ENCODE measurements at places on chromosomes 3 and 15.

DNA sequence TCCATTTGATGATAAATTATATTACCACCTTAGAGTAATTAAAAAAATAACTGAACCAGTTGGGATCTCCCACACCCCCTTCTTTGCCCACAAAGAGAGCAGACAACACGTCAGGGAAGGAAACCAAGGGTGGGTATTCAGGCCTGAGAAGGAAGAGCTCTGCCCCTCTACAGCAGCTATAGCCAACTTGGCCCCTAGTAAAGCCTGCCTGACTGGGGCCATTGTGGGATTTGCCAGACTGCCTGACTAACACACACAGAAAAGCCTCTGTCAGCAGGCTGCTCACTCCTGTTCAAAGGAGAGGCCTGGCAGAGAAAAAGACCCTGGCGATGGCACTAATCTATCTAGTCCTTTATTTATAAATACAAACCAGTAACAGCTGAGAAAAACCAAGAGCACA, 41.4 kb downstream of the ATP8B4 start:
- DNase-seq = no peak

DNA sequence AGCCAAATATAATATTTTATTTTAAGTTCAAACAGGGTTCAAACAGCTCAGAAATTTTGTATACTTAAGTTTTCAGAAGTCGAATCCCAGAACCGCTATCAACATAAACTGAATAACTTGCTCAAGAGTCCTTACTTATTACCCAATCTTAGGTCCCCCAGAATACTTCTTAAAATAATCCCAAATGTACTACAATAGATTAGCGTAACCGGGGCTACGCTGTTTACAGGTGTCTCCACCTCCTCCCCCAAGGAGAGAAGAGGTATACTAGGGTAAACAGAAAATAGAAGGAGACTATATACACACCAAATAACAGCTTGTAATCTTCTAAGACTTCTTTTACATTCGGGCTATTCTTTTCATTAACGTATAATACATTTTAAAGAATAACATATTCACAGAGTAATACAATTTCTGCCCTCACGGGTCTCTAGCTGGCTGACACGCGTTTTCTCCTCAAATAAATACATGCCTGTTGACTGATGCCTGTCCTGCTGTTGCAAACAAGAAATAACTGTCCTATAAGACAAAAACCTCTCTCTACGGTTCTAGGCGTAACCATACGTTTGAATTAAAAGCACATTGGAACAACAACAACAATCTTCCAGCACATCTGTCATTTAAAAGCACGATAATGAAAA, 1.3 kb downstream of the DENND4A start:
- DNase-seq = no peak

DNA sequence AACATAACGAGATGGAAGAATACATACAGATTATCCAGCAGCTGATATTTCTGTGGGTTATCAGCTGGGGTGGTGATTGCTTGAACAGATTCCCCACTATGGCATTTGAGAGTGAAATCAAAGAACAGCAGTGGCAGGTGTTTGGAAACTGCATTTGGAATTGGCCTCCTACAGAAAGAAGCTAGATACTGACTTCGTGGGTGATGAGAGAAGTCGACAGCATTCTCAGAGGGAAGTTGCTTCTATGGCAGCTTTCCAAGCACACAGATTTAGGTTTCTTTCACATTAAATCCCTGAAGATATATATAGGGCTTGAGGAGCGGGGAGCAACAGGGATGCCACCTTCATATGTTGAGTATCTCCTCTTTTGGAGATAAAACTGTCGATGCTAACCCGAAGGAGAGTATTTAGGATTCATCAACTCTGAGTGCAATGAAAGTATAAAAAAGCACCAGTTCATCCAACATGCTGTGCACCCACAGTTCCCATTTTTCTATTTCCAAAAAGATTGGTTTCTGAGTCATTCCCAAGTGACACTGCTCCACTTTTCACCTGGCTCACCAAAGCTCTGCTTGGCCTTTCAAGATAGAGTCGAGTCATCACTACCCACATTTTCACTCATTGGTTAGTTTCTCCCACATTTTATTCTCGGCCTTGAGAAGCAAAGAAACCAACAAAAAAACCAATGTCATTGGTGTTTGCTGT, 579.8 kb upstream of the SUCLG2 start:
- DNase-seq = no peak

DNA sequence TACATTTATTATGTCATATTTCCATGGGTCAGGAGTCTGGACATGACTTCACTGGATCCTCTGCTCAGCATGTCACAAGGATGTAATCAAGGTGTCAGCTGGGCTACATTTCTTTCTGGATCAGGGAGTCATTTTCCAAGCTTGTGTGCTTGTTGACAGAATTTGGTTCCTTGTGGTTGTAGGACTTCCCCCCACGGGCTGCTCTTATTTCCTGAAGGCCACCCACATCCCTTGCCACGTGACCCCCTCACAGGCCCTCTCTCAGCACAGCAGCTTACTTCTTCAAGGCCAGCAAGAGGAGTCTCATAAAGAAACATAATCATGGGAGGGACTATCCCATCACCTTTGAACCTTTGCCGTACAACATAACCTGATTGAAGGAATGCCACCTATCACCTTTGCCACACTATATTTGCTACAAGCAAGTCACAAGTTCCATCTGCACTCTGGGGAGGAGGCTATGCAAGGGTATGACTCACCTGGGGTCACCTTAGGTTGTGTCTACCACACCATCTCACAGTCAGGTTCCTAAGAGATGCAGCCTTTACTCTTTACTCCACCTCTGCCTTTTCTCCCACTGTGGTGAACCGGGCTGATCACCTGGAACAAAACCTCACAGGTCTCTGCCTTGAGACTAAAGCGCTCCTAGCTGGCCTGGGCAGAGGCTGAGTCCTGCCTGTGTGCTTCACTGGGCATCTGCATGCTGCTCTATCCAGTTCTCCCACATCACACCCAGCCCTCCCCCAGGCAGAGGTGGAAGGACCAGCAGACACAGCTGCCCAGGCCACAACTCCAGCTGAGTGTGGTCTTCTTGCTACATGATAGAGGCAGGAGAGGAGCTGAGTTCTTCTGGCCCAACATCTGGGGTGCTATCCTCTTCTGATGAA, 13.5 kb downstream of the RAB6B start:
- DNase-seq = no peak

DNA sequence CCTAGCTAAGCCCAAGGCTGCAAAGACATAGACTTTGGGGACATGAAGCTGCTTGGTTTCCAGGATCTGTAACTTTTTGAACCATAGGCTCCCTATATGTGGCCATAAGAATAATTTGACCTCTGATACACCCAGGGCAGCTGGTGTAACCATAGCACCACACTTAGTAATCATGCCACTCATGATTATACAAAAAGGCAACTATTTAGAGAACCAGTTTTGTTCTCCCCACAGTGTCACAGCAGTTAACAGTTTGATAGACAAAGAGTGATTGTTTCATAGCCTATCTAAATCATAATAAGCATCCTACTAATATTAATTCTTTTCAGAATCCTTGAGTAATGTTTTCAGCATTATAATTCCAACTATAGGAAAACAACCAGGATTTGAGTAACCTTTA, 334.9 kb downstream of the NEK10 start:
- DNase-seq = no peak

DNA sequence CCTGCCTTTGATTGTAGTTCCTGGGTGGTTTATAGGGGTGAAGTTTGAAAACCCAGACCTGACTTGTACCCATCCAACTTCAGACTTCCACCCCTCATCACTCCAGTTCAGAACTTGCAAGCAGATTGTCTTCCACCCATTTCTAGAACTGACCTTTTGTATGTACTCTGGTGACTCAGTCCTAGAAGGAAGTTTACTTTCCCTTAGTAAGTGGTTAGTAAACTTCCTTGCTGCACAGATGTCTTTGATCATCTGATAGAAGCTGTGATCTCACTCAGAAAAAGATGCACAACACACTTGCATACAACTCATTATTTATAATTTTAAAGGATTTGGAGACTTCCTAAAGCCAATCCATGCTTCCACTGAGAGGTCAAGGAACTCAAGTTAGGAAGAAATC, 368.0 kb downstream of the MFSD1 start:
- DNase-seq = no peak

DNA sequence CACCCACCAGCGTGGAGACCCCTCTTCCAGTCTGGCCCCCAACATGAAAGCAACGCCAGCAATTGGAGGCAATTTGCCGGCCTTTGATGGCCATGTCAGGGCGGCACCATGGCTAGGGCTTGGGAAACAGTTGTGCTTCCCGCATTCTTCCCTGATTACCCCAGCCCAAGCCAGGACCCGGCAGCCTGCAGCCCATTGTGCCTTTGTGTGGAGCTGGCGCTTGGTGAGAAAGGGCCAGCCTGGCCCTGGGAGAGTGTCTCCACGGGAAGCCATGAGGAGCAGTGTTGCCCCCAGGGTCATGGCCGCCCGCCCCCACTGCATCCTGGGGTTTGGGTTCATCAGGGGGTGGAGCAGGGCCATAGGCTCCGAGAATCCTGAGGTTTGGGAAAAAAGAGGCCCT, 66.0 kb downstream of the DNAJB8 start:
- DNase-seq = no peak

DNA sequence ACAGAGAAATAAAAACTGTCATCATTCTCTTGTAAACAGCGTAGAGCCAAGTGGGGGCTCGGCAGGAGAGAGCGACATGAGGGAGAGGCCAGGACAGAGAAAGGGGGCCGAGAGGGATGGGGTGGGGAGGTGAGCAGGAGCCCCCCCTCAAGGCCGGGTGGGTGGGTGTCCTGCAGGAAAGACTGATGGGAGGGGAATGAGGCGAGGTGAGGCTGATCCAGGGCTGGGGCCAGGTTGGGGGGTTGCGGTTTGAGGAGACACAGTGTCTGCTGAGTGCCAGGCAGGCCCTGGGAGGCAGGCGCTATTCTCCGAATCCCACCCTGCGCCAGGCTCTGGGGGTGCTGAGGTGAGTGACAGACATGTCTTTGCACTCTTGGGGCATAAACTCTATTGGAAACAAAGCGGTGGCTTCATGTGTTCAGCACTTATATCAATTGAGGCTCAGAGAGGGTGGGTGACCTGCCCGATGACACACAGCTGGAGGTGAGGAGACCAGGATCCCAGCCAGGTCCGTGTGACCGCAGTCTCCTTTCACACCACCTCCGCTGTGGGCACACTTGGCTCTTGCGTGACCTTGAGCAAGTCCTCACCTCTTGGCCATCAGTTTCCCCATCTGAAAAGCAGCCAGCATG, 19.6 kb upstream of the CSPG4 start:
- no peak for DNase-seq

- no peak for DNase-seq
These were observed 79.8 kb upstream of the RAD18 start for GRCh38 chr3:9043063-9043462.

Measured in stimulated activated CD4-positive, alpha-beta T cell treated with anti-CD3 and anti-CD28 coated beads, Interleukin-12 subunit alpha, Interleukin-12 subunit beta, amount 100 ng/mL, for 4 hours (primary cell).